ENCODE measurements at places on chromosomes 1 and 21.

GRCh38 chr1:6235296-6235677, 477 bp downstream of the ICMT start:
- DNase-seq = no peak

- no peak for DNase-seq
These were observed 1.1 kb downstream of the PGD start for GRCh38 chr1:10400013-10400412.

GRCh38 chr1:108082001-108082400, 117.0 kb upstream of the VAV3 start:
- peak; percentile 33 for DNase-seq

GRCh38 chr1:27601321-27601770, 2.6 kb downstream of the AHDC1 start:
- no peak for DNase-seq

DNA sequence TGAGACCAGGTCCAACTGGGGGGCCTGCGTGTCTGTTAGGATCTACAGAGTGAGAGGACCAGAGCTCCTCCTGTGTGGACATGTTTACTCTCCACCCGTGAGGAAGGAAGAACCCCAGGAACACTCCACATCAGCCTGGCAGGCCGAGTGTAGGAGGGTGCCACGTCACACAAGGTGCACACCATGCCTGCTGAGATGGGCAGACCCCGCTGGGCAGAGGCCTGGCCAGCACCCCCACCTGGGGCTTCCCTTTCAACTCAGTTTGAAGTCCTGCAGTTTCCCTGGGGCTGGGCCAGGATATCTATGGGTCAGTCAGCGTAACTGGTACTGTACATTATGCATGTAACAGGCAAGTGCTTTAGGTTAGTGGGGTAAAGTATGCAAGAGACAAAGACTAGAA, 30.1 kb upstream of the PCBP3 start:
- no peak for DNase-seq

GRCh38 chr1:8560611-8561544, 243.0 kb downstream of the SLC45A1 start:
- no peak for DNase-seq

DNA sequence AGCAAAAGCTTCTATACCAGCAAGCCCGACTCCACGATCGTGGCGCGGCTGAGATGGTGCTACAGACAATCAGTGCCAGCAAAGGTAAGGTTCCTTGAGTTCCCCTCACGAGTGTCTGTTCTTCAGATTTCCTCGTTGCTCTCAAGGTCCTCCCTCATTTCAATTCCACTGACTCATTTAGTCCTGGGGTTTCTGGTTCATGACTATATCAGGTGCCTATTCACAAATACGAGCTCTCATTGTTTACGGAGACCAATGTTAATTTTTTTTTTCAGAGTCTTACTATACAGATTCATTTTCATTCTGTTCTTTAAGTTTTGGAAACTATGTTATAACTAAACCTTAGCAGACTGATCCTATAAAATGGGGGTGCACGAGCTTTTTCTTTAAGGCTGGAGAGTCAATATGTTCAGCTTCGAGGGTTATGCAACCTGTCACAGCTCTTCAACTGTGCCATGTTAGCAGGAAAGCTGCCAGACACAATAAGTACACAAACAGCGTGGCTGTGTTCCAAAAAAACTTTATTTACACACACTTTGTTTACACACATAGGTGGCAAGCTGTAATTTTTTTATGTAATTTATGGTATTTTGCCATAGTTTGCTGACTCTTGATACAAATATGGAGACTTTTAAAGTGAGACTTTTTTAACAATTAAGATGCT, 134.3 kb downstream of the ZP4 start:
- no peak for DNase-seq

DNA sequence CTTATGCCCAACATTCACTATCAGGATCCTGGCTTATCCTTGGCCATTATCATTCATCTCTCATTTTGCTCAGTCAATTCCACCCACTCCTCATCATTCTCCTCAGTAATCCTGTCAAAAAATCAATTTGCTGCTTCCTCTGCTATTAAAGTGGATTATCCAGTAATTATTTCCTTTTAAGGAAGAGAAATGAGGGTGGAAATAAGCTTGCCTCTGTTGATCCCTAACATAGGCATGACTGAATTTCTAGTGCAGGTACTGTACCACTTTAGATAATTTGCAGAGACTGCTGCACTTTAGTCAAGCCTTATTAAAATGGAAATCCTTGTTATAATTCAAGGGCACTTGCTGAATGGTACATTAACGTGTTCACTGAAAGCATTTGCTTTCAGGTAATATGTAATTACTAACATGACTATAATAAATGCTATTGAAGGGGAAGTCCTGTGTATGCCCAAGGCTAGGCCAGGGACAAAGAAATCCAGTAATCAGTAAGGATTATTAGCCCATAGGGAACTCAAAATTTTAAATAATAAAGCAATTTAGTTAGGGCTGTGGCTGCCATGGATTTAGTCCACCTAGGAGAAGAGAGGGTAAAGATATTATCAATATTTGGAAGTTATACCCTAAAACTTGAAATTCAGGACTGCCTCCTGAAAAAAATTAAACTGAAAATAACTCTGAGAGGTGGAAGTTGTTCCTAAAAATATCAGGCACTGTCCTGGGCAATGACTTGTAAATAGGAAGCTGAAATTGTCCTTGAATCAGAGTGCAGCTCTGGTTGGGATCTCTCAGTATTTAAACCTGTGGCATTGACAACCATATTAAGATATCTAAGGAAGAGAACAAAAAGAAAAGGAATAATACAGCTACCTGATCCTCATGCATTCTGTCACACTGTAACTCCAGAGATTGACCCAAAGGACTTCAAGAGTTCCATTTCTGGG, 43.4 kb downstream of the RGS2 start:
- no peak for DNase-seq

DNA sequence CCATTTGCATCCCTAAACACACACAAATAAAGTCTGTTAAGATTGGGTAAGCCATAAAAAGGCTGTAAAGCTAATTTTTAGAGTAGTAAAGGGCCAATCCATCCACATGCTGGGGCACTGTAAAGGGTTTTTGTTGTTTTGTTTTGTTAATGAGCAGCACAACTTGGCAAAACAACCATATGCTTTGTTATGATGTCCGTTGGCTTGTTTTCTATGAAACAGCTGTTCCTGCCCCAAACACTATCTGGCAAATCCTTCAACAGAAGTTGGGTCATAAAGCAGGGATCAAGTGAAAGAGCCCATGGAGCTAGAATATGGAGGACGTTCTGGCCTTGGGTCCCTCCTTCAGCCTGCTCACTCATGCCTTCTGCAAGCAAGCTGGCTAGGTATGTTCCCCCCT, 183.6 kb downstream of the APP start:
- DNase-seq = no peak

- no peak for DNase-seq
These were observed 15.3 kb upstream of the C1orf185 start for GRCh38 chr1:51086496-51087271.

- DNase-seq = peak; percentile 11
These were observed 2.4 kb downstream of the PDPN start for GRCh38 chr1:13586001-13586400.

GRCh38 chr1:178122283-178122682, 28.4 kb downstream of the RASAL2 start:
- DNase-seq = no peak

GRCh38 chr1:91894036-91894761, 8.2 kb upstream of the TGFBR3 start:
- no peak for DNase-seq

DNA sequence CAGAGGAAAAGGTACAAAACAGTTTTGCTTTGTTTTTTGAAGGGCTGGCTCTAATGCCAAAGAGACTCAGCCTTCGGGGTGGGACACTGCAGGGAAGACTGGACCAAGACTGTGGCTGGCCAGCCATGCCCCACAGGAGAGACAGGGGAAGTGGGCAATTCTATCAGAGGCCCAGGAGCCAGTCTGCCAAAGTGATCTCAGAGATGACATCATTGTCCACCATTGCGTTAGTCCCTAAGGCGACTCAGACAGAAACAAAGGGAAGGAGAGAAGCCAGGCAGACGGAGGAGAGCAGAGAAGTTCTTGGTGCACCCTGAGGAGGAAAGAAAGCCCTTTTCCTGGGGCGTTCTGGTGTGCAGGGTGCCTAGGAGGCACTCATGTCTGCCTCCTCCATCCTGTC, 26.4 kb downstream of the OPTC start:
- no peak for DNase-seq

GRCh38 chr1:3469849-3470649, 15.6 kb downstream of the ARHGEF16 start:
- no peak for DNase-seq

DNA sequence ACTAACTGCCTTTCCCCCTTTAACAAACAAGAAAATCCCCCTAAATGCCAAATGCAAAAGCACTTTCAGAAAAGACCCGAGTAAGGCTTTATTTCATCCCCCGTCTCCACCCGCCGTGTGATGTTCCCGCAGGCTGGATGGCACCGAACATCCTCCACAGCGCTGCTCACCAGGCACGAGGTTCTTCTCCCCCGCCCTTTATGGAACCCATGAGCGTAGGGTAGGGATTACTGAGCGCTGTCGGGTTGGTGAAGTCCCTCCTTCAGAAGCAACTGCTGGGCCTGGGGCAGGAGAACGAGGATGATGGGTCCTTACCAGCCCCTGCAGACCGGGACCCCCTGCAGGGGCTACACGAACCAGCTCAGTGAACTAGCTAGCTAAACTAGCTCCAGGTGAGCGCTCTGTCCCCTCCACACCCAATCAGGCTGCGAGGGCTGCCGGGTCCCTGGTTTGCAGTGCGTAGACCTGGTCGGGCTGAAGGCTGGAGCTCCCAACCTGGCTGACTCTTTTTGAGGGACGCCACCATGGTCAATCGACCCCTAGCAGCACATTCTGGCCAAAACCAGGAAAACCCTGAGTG, 80.4 kb downstream of the ITPKB start:
- peak; percentile 47 for DNase-seq

- no peak for DNase-seq
These were observed 87.1 kb upstream of the ZNF281 start for GRCh38 chr1:200496937-200497336.

All from hypothalamus (tissue), 51 donors.